ENCODE measurements at places on chromosomes 5 and 9.
A peak's percentile ranks its signal among the peaks of the same experiment; 100 is the strongest.

- DNase-seq = peak; percentile 27
These were observed 216.0 kb downstream of the ADAMTSL1 start for GRCh38 chr9:18689921-18690320.

DNA sequence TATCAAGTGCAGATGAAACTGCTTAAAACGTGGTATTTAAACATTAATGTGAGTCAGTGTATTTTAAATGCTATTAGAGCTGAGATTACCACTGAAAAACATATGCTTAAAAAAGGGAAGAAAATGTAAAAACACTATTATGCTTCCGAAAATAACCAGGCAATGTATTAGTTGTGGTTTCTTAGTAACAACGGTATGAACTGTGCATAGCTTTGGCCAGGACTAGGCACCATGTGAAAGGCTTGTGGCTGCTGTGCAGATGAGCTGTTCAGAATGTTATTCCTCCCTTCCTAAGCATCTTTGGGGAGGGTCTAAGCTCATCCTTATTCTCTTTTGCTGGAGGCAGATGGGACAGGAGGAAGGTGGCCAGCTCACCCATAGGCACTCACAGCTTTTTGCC lies 84.9 kb downstream of the NTRK2 start:
- DNase-seq = peak; percentile 81

DNA sequence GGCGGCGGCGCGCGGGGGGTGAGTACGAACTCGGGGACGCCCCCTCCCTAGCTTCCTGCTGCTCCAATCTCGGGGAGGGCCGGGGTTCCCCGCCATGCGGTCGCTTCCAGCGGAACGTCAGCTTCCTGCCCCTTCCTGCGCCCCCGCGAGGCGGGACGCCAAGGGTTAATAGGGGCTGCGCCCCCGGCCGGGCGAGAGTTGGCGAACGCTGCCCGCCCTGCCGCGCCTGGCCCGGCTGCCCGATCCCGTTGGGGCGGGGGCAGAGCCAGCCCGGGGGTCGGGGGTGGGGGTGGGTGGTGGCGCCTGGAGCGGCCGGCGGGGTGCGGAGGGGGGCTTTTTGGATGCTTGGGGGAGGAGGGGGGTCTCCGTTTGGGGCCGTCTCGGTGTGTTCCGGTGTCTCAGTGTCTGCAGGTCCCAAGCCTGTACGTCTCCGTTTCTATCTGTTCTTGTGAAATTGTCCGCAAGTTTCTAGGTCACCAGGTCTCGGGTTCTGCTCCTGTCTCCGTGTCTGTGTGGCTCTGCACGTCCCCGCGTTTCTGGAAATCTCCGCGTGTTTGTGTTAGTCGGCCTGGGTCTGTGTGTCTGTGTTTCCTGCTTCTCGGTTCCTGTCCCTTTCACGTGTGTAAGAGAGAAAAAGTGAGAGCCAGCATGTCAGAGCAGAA lies 789 bp downstream of the COL27A1 start:
- DNase-seq = peak; percentile 21

DNA sequence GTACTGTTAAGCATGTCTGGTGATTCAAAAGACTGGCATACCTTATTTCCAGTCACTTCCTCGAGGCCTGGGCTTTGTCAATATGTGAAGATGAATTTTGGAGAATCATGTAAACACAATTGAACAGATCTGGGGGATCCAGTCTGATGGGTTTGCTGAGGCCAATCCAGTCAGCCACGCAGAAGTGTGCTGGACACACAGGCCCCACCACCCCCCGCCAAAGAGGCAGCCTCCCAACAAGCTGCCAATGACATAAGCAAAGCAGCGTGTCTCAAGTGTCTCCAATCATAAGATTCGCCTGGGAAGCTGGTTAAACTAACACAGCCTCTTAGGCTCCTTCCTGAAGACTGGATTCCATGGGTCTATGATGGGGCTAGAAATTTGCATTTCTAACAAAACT lies 192.9 kb upstream of the KLF9 start:
- no peak for DNase-seq

DNA sequence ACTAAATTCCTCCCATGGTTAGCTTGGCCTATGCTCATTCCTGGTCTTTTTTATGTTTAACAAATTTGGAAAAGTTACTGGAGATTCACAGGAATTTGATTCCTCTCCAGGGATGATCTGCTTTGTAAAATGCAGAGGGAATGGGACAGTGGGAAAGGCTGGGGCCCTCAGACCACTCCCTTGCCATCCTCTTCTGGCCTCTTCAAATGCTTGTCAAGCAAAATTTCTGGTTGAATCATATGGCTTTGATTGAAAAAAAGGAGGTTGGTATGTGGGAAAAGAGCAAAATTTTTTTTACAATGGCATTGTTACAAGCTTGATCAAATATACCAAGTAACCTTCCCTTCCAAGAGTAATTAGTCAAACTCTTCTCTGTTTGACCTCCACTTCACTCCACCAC lies 225.1 kb downstream of the PIK3R1 start:
- peak; percentile 52 for DNase-seq
